Thoracic aorta (tissue), 2 donors: ENCODE measurements at places on chromosomes 5 and 9.

DNA sequence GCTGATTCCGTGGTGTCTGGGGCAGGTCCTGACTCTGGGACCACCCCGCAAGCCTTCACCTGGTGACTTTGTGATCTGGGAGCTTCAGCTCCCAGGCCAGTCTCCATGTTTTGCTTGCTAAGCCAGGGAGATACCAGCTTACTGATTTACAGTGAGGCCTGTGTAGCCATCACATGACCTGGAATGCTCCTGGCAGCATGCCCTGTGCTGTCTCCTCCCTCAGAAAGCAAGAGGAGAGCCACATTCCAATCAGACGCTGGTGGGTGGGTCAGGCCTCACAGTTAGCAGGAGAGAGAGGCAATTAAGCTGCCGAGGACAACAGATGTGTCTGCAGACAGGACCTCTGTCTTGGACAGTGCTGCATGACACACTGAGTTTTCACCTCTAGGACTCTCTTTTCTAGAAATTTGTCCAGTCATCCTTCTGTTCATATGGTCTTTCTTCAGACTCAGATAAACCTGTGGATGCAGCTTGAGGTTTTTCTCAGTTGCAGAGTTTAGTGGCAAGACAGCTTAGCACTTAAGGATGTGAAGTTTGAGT lies 24.4 kb upstream of the GRPEL2 start:
- DNase-seq, result no peak

GRCh38 chr5:97418462-97418861 lies 235.4 kb upstream of the RIOK2 start:
- no peak for DNase-seq

GRCh38 chr5:113380807-113381326 lies 53.9 kb downstream of the TSSK1B start:
- DNase-seq, result no peak

- DNase-seq, result no peak
These were observed 35.8 kb downstream of the OTULINL start for GRCh38 chr5:14617441-14617840.

GRCh38 chr5:61854531-61854930 lies 451.5 kb upstream of the KIF2A start:
- DNase-seq, result no peak

DNA sequence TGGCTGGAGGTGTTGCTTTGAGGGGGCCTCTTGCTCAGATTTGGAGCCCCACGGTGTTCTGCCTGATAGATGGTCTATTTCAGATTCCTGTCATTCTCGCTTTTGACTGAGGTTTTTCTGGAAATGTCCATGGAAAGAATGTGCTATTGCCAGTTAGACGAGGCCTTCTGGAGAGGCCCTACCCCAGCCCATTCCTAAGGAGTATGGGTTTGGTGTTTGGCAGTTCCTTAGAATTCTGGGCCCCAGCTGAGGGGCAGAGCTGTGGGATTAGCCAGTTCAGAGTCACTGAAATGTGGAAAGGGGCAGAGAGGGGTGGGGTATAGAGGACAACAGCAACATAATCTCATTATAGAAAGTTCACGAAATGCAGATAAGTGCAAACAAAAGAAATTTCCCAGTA lies 50.5 kb downstream of the GALNT10 start:
- no peak for DNase-seq

DNA sequence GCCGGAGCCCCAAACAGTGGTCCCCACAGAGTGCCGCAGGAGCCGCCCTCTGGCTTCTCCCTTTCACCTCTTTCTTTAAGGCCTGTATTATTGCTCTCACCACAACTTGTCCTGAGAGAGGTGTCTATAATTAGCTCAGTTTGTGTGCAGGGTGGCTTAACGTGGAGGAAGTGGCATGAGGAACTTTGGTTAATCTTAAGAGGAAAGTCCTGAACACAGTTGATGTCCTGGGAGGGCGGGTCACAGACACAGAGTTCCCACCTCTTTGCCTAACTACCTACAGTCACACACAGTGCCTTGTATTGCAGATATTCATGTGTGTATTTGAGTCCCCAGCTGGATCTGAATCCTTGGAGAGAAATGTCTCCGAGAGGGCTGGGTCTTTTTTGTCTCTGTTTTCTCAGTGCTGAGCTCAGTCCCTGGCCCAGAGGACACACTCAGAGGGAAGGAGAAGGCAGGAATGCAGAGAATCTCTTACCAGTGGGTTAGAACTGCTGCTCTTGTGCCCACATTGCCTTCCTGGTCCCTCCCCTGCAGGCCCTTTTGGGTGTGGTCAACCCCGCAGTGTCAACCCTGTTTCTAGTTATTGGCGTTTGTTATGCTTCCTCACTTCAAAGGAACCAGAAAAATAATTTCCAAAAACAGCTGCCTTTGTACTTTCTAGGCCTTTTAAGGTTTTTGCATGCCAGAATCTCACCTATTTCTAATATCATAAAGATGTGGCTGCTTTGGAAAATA lies 392.5 kb downstream of the KDM4C start:
- no peak for DNase-seq

DNA sequence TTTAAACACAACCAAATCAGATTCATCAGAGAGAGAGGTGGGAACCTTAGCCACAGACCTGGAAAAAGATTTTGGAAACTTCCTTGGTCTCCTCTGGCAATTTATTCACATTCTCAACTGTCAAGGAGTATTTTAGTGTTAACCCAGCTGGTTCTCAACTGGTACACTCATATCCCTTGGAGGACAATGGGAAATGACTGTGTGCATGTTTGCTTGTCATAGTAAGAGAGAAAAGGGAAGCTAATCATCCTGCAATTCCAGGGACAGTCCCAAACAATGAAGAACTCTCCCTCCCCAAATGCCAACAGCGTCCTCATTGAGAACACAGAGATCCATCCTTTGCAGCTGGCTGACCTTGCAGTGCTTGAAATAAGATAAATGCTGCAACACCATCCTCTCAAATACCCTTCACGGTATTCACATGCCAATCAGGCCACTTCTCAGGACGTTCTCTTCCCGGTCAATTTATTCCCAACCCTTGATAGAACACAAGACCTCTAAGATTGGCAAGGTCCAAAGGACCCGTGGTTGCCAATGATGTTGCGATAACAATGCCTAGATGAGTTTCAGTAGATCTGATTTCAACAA lies 75.5 kb downstream of the EPB41L4B start:
- DNase-seq, result no peak

DNA sequence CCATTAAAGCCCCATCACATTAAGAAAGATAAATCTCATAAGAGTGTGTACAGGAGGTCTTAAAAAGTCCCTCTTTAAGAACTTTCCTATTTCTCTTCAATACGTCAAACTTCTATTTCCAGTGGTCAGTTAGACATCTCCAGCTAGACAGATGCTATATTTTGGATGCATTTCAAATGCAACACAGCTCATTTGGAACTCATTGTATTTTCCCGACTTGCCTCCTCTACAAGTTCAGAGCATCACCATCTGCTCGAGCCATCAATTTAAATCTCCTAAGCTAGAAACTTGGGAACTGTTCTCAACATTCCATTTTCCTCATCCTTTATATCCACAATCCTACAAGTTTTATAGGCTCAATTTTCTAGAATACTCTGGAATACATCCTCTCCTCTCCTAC lies 3.2 kb upstream of the UHRF2 start:
- no peak for DNase-seq

DNA sequence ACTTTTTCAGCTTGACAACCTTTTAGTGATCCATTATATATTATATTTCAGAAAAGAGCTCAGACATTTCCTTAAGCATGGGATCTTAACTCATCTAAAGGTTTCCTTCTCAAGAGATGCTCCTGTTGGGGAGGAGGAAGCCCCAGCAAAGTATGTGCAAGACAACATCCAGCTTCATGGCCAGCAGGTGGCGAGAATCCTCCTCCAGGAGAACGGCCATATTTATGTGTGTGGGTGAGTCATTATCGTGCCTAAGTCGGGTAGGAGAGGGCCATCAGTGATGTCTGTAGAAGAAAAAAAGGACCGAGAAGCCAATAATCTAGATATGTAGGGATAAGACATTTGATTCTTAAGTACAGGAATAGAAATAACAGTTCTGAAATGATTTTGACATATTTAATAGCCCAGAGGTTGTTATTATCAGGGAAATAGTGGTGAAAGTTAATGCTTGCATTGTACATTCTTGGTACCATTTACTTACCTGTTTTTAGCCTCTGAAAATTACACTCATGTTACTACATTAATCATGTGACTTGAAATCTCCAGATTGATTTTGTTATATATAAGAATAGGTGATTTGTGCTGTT lies 28.2 kb downstream of the MTRR start:
- no peak for DNase-seq

DNA sequence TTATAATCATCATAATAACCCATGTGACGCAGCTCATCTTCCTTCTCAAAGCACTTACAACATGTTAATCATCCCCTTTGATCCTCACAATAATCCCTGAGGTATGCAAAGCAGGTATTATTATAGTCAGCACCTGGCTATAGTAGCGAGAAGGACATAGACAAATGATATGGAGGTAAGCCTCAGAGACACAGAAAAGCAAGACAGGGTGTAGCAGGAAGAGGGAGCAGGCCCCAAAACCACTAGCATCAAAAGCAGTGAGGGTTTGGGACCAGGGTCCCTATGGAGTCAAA lies 139.2 kb upstream of the SLC30A5 start:
- DNase-seq, result no peak

GRCh38 chr5:116303340-116303739 lies 218.5 kb downstream of the COMMD10 start:
- DNase-seq, result no peak
